ENCODE measurements at places on chromosomes 2 and 18. TPM values are rescaled to one million over a fixed set of nuclear protein-coding genes. Genes with fewer than 3 reads are reported as not detected.

SNORC gene
- total RNA-seq: 1.1 TPM

- no peak for DNase-seq
Measured at GRCh38 chr2:9152975-9153642, 53.5 kb upstream of the ASAP2 start.

DNA sequence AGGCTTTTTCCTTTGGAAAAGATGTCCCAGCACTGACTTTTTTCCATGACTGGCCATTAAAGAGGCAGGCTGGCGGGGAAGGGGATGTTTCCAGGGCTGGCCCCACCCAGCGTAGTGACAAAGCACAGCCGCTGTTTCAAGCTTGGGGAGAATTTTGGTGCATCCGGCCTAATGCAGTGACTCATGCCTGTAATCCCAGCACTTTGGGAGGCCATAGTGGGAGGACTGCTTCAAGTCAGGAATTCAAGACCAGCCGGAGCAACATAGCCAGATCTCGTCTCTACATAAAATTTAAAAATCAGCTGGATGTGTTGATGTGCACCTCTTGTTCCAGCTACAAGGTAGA lies 78.0 kb upstream of the SH3BP4 start:
- no peak for DNase-seq

GRCh38 chr18:3665780-3666525 lies 216.0 kb downstream of the TGIF1 start:
- peak; percentile 84 for DNase-seq

- no peak for DNase-seq
Measured at GRCh38 chr2:11414372-11415124, 51.4 kb downstream of the E2F6 start.

DNA sequence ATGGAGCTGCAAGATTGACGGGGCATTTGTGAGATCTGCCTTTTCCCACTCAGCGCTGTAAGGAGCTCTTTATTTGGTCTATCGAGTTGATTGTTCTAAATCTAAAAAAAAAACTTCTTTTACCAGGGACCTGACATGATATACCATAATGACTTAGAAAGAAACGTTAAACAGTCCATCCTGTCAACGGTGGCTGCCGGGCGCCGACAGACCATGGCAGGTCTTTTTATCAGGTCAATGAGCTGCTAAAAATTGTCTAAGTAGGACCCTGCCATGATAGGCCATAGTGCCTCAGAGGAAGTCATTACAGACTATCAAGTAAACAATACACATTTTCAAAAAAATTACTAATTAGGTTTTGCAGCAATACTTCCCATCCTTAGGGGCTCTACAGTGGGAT lies 87.9 kb downstream of the KLHL14 start:
- DNase-seq: no peak

CPLX4 gene
- total RNA-seq: not detected

- DNase-seq: no peak
Measured at GRCh38 chr2:63673865-63674533, 85.2 kb downstream of the MDH1 start.

DNA sequence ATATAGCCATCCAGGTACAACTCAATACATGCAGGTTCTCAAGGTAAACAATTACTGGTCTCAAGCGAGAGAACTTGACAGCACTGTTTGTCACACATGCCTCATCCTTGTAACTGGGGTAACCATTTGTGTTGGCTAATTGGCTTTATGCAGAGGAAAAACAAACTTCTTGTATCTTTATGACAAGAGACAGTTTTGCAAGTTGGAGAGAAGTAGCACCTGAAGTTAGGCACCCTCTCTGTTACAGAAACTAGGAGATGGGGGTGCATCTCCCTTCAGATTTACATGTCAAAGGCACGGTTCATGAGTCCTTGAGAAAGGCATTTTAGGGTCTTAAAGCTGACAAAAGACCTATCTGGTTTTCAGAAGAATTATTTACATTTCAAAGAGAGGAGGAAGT lies 241.7 kb downstream of the CD226 start:
- DNase-seq: no peak

GRCh38 chr2:19225931-19226330 lies 132.5 kb downstream of the OSR1 start:
- DNase-seq: no peak

DNA sequence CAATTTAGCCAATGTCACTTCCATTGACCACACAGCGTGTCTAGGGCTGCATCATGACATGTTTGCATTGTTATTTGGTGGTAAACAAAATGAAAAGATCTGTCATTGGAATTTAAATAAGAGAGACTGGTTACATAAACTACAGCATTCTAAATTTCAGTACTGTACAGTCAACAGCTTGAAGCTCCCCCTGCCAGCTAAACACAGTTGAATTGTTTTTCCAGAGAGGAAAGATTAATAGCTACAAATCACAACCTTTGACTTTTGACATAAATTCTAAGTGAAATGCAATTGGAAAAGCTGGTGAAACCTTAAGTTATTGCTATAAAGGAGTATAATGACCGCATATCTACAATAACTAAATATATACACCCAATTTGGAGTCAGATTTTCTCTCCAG lies 1600.0 kb upstream of the ACVR2A start:
- DNase-seq: no peak

GRCh38 chr2:61759005-61759404 lies 94.9 kb downstream of the FAM161A start:
- DNase-seq: no peak

DNA sequence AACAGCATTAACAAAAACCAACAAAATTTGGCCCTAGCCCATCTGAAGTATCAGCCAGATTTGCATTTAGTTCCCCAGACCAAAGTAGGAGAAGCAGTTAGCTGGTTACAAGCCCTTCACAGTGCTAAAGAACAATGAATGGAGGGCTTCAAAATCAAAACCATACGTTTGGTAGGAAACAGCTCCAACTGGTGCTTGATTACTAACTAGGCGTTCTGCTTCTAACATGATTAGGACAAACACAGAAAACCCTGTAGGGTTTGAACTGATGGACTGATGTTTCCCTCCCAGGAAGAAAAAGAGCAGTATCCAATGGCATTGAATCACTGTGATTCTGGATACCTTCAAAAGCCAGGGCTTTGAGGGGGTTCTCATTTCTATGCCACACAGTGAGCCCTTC lies 20.5 kb upstream of the STAT4 start:
- DNase-seq: no peak

GRCh38 chr2:3066831-3067230 lies 310.8 kb downstream of the EIPR1 start:
- no peak for DNase-seq

DNA sequence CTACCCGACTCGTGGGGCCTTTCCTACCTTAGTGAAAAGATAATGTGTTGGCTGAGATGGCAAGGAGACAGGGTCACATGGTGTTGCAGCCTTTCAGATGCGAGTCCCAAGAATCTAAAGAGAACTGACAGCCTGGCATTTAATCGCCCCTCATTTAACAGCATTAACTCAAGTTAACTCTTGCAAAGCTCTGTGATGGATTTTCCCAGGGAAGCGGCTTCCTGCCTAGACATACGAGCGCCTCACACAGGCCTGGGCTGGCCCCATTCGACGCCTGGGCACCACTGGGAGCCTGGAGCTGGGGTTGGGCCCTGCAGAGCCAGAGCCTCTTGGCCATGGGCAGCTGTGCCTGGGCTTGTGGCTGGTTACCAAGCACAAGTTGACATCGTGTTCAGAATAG lies 140.8 kb downstream of the SEPTIN10 start:
- DNase-seq: no peak

GRCh38 chr2:77397763-77398162 lies 124.4 kb downstream of the LRRTM4 start:
- no peak for DNase-seq

DNA sequence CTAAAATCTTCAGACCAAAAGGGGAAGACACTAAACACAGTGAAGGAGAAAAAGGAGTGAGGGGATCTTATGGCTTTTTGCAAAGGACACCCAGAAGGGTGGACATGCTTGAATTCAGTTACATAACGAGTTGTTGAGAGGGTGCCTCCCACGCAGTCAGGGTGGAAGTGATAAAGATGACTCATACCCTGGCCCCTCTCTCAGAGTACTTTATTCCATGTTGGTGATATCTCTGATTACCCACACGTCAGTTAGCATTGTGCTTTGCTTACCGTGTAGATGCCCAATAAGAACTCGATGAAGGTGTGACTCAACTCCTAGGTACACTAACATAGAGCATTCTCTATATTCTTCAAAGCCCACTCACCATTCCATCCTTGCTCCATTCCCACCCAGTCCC lies 44.4 kb downstream of the EN1 start:
- DNase-seq: no peak

GRCh38 chr2:236643480-236643879 lies 73.9 kb downstream of the ACKR3 start:
- DNase-seq: no peak

GRCh38 chr18:37710726-37711125 lies 145.1 kb upstream of the CELF4 start:
- no peak for DNase-seq

TEX261 gene
- total RNA-seq: 18.7 TPM

DNA sequence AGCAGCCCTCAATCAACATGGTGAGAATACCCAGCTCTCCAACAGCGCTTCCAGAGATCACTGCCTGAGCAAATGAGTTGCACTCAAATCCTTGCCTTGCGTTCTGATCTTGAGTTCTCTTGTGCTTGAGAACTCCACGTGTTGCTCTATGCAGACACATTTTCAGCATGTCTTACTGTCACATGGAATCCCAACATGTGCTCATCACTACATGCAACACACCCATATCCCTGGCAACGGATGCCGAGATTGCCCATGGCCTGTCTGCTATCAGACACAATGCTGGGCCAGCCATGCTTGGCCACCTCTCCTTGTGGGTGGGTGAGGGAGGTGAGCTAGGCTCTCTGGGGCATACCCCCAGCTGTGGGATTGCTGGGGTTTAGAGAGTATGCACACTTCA lies 91.9 kb upstream of the LDAH start:
- no peak for DNase-seq

GRCh38 chr2:6103372-6103771 lies 411.2 kb downstream of the SOX11 start:
- DNase-seq: no peak

GRCh38 chr2:218814540-218815243 lies 16.9 kb downstream of the PRKAG3 start:
- no peak for DNase-seq

DNA sequence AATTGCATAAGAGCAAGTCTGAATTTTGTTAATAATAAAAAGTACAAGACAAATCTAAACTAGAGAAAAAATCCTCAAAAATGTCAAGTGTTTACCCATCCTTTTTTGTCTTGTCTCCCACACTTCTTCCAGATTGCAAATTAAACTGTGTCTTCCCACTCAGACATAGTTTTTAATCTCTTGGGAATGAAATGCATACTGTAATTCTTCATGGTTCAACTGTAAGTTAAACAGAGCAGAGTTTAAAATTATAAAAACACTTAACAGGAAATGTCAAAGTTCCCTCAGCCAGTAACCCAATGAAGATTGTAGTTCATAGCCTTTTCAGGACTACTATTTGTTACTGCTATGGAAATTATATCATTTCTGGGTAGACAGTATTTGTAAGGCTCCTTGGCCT lies 171.8 kb downstream of the UBE2E3 start:
- no peak for DNase-seq

- no peak for DNase-seq
Measured at GRCh38 chr2:6946722-6947121, 29.5 kb downstream of the RNF144A start.

GRCh38 chr2:173239644-173240043 lies 115.0 kb upstream of the CDCA7 start:
- DNase-seq: peak; percentile 20

CENPA gene
- 42.9 TPM for total RNA-seq

DCDC2C gene
- not detected for total RNA-seq

NGEF gene
- 0.12 TPM for total RNA-seq

- no peak for DNase-seq
Measured at GRCh38 chr2:35803126-35803525, 552.5 kb upstream of the CRIM1 start.

- DNase-seq: no peak
Measured at GRCh38 chr18:71471963-71472725, 1072.0 kb downstream of the CBLN2 start.

DNA sequence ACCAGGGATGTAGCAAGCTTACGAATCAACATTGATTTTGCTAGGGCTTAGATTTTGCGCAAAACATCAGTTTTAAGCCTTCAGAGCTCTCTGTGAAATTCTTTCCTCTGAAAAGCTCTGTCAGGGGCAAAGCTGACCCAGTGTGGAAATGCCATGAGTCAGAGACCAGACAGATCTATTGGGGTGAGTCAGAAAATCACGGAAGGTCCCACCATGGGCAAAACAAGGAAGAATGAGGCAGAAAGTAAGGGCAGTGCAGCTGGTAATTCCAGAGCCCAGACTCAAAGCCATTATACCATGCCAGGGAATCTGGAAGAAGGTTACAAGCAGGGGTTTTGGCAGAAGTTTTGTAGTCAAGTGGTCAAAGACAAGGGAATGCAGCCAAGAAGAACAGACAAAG lies 256.6 kb upstream of the CTAGE1 start:
- DNase-seq: no peak

CFC1 gene
- not detected for total RNA-seq

- DNase-seq: no peak
Measured at GRCh38 chr2:72835403-72835802, 9.6 kb upstream of the EXOC6B start.

BUB1 gene
- 107 TPM for total RNA-seq

DNA sequence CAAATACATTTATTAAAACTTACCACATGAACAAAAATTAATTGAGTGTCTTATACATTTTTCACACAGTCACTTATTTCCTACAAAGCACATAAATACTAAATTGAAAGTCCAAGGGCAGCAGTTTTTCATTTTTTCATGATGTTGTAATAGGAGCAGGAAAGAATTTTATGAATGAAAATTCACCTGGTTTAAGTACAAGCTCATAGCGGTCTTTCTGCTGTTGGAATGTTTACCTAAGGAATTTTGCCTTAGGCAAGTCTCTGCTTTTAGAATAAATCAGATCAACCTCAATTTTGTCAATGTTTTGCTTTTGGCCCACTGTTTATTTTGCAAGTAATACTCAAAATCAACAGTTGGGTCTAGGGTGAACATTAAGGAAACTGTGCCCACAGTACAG lies 40.0 kb downstream of the ETAA1 start:
- DNase-seq: no peak

GRCh38 chr2:128545829-128546228 lies 227.2 kb upstream of the HS6ST1 start:
- no peak for DNase-seq

GRCh38 chr2:53632714-53633113 lies 134.9 kb upstream of the CHAC2 start:
- no peak for DNase-seq

DNA sequence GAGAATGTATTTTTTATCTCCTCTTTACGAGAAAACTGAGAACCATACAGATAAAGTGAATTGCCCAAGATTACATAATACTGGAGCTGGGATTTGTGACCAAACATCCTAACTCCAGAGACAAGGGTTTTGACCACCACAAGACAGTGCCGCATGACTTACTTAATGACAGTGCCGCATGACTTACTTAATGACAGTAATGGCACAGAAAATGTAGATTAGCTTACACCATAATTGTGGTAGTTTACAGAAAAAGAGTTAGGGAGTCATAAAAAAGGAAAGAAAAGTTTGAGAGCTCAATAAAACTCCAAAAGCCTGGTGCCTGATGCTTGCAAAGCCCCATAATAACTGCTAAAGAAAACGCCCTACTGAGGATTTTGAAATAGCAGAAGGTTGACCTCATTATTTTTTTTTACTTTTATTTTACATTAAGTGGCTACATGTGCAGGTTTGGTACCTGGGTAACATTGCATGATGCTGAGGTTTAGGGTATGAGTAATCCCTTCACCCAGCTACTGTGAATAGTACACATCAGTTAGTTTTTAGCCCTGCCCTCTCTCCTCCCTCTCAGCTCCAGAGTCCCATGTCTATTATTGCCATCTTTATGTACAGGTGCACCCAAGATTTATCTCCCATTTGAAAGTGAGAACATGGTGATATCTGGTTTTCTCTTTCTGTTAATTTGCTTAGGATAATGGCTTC lies 310.0 kb upstream of the UBE2E3 start:
- no peak for DNase-seq

GRCh38 chr2:74099835-74100234 lies 47.9 kb downstream of the BOLA3 start:
- no peak for DNase-seq

Data from activated naive CD4-positive, alpha-beta T cell treated with anti-CD3 and anti-CD28 coated beads for 36 hours (primary cell).